ENCODE measurements at places on chromosomes 3 and 15. TPM values are rescaled to one million over a fixed set of nuclear protein-coding genes. Genes with fewer than 3 reads are reported as not detected.

Gene CAMP
- total RNA-seq, result not detected

Gene CASR
- total RNA-seq, result not detected

Gene TJP1
- 36.8 TPM for total RNA-seq

Gene TRIM71
- 24.6 TPM for total RNA-seq

Gene CADM2
- not detected for total RNA-seq

Gene ITIH3
- not detected for total RNA-seq

Gene PLA2G4D
- 0.61 TPM for total RNA-seq

Gene GP9
- not detected for total RNA-seq

Gene PLA1A
- total RNA-seq, result not detected

Gene C3orf80
- 0.25 TPM for total RNA-seq

Gene ISLR
- total RNA-seq, result 3.4 TPM

Gene PPP1R14D
- total RNA-seq, result not detected

Gene NAALADL2
- total RNA-seq, result 1.3 TPM

Gene BNC1
- not detected for total RNA-seq

Gene ARPP21
- not detected for total RNA-seq

Gene ZNF660
- total RNA-seq, result 6.3 TPM

Gene TGM5
- not detected for total RNA-seq

Gene ATP8B4
- total RNA-seq, result not detected

Gene CCDC13
- 1.4 TPM for total RNA-seq

Gene HHATL
- not detected for total RNA-seq

Gene PPM1L
- total RNA-seq, result under 0.01 TPM

Gene MASP1
- not detected for total RNA-seq

Gene PARP15
- total RNA-seq, result not detected

Gene LRTM1
- not detected for total RNA-seq

Gene APOD
- total RNA-seq, result 2.9 TPM

Gene FRMD5
- not detected for total RNA-seq

Gene CD96
- total RNA-seq, result not detected

Gene C2CD4B
- not detected for total RNA-seq

Gene PKM
- 1,858 TPM for total RNA-seq

Gene FGD5
- 0.58 TPM for total RNA-seq

Gene NPAP1
- not detected for total RNA-seq

Gene SPTBN5
- total RNA-seq, result 0.37 TPM

Gene FAM81A
- not detected for total RNA-seq

Gene EAF2
- 3.6 TPM for total RNA-seq

Gene SPSB4
- not detected for total RNA-seq

Gene CMTM6
- 78.1 TPM for total RNA-seq

Gene CNTN3
- not detected for total RNA-seq

Measured in G401 (cell line).